ENCODE measurements at places on chromosomes 1 and 21.

DNA sequence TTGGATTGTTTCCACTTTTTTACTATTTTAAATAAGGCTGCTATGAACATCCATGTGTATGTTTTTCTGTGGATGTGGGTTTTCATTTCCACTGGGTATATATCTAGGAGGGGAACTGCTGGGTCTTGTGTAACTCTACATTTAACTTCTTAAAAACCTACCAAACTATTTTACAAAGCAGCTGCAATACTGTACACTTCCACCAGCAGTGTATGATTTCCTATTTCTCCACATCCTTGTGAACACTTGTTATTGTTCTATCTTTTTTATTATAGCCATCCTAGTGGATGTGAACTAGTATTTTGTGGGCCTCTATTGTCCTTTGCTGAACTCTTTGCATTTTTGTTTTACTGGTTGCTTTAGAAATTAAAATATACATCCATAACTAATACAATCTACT, 33.4 kb downstream of the DIPK1A start:
- no peak for DNase-seq

DNA sequence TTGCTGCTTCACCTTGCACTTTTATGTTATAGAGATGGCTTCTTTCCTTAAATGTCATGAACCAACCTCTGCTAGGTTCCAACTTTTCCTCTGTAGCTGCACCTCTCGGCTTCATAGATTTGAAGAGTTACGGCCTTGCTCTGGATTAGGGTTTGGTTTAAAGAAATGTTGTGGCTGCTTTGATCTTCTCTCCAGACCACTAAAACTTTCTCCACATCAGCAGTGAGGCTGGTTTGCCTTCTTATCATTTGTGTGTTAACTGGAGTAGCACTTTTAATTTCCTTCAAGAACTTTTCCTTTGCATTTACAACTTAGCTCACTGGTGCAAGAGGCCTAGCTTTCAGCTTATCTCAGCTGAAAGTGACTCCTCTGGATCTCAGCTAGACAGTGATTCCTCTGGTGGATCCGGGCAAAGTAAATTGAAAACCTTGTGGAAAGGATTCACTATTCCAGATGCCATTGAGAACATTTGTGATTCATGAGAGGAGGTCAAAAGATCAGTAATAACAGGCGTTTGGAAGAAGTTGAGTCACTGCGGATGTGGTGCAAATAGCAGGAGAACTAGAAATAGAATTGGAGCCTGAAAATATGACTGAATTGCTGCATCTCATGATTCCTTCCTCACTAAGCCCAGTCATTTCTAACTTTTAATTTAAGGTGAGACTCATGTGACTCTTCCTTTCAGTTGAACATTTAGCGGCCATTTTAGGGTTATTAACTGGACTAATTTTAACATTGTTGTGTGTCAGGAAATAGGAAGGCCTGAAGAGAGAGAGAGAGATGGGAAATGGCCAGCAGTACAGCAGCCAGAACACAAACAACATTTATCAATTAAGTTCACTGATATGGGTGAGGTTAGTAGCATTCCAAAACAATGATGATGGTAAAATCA, 16.2 kb upstream of the RGS1 start:
- DNase-seq: no peak

GRCh38 chr1:197100677-197101076, 33.6 kb upstream of the F13B start:
- DNase-seq: no peak

GRCh38 chr1:31105646-31106045, 40.1 kb upstream of the PUM1 start:
- no peak for DNase-seq

- DNase-seq: no peak
Observed at GRCh38 chr1:19678931-19679453, 14.3 kb downstream of the HTR6 start.

- no peak for DNase-seq
Observed at GRCh38 chr1:210857146-210857663, 276.7 kb downstream of the KCNH1 start.

- DNase-seq: no peak
Observed at GRCh38 chr1:57112148-57112547, 146.3 kb upstream of the C8B start.

GRCh38 chr21:28358702-28359101, 634.0 kb downstream of the LTN1 start:
- DNase-seq: no peak

- no peak for DNase-seq
Observed at GRCh38 chr21:33924766-33925100, 9.1 kb upstream of the ATP5PO start.

DNA sequence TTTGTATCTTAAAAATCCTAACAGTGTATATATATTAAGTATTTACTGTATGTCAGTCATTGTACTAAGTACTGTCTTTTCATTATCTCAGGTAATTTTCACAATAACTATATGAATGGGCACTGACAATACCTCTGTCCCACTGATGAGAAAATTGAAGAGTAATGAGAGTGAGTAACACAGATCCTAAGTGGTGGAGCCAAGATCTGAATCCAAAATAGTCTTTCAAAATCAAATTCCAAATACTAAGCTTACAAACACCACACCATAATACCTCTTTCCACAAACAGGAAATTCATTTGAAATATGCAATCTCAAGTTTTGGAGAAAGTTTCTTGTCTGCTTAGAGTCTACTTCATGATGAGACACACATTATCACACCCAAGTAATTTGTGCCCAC, 105.9 kb upstream of the EDEM3 start:
- DNase-seq: no peak

DNA sequence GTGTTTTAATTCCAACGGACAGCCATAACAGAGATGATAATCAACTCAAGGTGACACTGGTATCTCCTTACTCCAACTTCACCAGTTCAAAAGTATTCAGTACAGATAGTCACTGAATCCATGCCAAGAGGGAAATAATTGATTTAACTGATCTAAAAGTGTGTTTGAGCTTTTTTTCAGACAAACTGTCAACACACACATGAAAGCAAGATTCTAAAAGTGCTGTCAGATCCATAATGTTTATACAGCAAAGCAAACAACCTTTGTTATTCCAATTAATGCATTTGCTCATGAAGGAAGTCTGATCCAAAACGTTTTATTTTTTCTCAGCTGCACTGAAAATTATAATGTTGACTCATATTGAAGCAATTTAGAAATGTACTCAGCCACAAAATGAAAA, 5.9 kb upstream of the PRKAA2 start:
- no peak for DNase-seq

- DNase-seq: no peak
Observed at GRCh38 chr21:44526096-44526997, 13.6 kb downstream of the KRTAP10-1 start.

GRCh38 chr1:85319931-85320330, 43.5 kb upstream of the BCL10 start:
- DNase-seq: no peak

- peak; percentile 79 for DNase-seq
Observed at GRCh38 chr1:200877839-200878551, 5.2 kb downstream of the GPR25 start.

DNA sequence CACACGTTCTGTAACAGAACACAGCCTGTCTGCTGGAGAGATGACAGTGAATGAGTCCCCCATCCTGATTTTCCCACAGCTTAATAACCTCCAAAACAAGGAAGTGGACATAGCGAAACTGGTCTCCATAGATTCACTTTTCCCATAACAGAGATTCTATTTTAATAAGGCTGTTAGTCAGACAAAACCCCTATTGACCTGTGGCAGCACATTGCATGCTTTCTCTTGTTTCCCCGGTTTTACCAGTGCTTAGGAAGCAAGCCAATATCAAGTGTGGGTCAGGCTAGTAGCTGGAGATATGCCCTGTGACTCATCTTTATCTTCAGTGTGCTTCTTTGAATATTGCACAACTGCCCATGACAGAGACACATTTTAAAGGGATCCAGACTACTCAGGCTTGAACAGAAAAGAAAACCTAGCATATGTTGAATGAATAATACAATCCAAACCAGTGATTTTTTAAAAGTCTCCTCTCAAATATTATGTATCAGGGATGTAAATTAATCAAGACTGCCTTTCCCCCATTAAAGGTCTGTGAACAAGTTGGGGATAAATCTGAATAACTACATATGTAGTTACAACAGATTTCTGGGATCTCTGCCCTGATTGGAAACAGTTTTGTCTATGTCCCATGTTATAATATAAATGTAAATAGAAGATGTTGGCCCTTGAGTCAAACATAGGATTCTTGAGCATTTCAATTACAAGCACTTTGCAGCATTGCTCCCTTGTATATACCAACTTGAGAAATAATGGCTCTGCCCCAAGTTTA, 11.9 kb upstream of the CLDN8 start:
- no peak for DNase-seq

GRCh38 chr1:46131093-46131492, 1.3 kb downstream of the PIK3R3 start:
- no peak for DNase-seq

DNA sequence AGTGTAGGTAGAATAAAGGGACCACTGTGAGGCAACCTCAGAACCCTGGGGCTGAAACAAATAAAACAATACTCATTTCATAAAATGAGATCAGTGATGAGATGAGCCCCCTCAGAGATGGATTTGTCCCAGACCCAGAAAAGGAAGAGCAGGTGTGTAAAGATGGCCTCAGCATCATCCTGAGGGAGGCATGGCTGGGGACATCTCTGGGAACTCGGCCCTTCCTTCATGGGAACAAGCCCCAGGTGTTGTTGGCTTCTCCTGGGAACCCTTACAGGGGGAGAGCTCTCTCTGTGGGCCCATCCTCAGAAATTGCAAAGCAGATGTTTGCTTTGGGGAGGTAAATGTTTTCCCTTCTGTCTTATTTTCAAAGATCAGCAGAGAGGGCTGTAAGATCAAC, 133.2 kb upstream of the USP24 start:
- DNase-seq: no peak

DNA sequence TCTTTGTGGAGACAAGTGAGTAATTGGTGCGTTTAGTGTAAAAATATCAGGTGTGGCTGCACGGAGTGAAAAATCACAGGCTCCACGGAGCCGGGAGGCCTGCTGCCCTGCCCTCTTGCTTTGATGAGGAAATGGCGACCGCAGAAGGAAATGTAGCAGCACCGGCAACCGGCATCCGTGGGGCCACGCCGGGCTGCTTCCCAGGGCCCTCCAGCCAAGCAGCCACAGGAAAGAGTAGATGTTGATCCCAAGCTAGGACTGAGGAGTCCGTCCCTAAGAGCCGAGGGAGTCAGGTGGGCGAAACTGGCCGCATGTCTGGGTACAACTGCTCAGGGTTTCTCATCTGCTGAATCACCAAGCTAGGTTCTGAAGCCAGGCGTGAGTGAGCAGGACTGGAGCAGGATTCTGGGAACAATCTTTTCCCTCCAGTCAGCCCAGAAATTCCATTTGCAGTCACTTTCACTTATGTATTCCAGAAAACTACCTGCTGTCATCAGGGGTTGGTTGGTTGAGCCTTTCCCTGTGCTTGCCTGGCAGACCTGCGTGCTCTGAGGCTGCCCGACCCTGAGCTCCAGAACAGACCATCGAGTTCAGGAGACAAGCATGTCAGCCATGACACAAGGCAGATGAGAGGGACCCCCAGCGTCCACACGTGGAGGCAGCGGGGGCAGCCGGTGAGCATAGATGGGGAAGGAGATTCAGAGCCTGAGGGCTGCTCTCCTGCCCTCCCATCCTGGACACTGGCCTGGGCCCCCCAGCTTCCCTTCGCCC, 5.8 kb upstream of the ITGB2 start:
- peak; percentile 60 for DNase-seq

- no peak for DNase-seq
Observed at GRCh38 chr1:41144285-41144684, 97.8 kb downstream of the SCMH1 start.

GRCh38 chr1:173137107-173137706, 69.9 kb downstream of the TNFSF4 start:
- DNase-seq: no peak

GRCh38 chr1:198361237-198361767, 179.2 kb downstream of the ATP6V1G3 start:
- DNase-seq: no peak

GRCh38 chr1:177333936-177334595, 163.3 kb downstream of the BRINP2 start:
- no peak for DNase-seq

DNA sequence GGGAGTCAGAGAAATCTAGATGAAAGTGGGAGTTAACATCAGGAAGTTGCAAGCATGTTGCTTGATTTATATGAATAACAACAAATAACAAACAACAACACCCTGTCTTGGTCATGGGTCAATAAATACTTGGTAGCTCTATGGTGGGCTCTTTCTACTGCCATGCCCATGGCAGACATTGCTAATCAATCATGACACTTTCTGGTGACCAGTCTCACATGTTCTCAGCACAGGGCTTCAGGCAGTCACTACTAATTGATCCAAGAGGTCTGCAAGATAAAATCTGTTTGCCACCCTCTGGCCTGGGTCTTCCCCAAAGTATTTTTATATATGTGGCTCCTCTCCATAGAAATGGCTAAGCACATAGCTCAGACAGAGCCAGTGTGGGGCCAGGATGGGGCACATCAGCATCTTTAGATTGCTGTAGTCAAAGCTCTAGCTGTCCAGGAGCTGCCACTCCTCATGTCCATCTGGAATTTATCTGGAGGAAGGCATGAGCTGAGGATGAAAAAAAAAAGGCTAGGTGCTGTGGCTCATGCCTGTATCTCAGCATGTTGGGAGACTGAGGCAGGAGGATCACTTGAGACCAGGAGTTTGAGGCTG, 51.2 kb downstream of the STUM start:
- no peak for DNase-seq

DNA sequence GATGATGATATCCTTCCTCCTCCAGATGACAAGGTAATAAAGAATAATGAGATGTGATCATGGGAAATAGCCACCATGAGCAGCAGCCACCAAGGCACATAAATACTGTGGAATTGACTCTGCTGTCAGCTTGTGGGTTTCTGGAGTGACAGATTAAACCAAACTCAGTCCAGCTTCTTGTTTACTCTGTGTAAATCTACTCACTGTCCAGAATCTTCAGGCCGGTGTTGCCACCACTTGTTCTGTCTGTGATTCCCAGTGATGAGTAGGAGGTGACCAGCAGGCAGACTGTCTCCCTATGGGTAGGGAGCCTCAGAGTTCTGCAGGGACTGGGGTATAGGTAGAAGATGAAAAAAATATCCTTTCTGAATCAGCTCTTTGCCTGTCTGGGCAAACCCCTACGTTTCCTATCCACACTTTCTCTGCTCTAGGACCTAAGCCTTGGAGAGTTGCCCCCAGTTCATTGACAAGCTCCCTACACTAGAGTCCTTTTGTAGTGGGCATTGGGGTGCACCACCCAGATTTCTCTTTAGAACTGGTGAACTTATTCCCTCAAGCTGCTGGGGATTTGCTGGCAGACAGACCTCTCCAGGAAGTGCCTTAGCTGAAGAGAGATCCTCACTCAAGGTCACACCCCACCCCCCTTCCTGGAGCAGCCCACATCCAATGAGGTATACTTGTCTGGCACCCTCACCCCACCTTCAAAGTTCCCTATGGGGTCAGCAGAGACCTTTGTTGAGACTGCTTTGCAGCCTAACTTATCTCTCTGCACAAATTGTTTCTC, 47.6 kb downstream of the ATP1A1 start:
- no peak for DNase-seq

- DNase-seq: no peak
Observed at GRCh38 chr1:16205891-16206546, 6.4 kb downstream of the ARHGEF19 start.
